ENCODE measurements at places on chromosomes 3 and 15. TPM values are rescaled to one million over a fixed set of nuclear protein-coding genes. Genes with fewer than 3 reads are reported as not detected.

- no peak for DNase-seq
Measured at GRCh38 chr3:95037927-95038326, 975.1 kb downstream of the NSUN3 start.

- DNase-seq, result no peak
Measured at GRCh38 chr3:48621461-48621869, at the start of gene TMEM89. Gene TMEM89, minus strand, starts transcription at chr3:48621769. Its CDS starts 13 bp downstream, at chr3:48621756.

- no peak for DNase-seq
Measured at GRCh38 chr3:71309342-71309741, 274.2 kb downstream of the FOXP1 start.

DNA sequence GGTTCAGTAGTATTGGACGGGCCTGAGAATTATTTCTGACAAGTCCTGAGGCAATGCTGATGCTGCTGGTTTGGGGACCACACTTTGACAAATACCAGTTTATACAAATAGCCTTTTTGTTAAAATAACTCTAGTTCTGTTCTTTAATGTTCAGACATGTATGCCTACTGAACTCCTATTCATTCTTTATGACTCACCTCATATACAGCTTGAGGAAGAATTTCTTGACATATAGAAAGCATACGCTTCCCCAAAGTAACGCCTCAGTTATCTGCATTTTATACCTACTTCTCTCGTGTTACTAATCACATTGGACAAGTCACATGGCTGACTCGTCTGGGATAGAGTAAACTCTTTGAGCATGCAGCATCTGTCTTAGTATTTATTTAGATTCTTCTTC lies 145.4 kb upstream of the GOLIM4 start:
- DNase-seq, result no peak

DNA sequence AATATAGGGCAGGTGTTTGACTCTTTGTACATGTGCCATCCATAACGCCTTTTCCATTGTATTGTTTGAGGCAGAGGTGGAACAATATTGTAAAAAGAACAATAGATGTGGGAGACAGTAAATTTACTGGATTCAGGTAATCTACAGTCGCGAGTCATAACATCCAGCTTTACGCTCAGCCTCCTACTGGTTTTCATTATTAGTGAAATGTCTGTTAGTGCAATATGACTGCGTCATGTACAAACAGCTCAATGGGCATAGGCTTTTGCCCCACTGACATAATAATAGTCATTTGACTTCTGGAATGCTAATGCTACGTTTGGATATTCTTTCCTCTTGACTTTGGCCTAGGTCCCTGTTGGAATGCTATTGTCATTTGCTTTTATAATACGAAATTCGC lies 9.5 kb downstream of the CACNA2D3 start:
- DNase-seq, result no peak

The MESP1 gene
- total RNA-seq, result 2.7 TPM

Measured in vagina (tissue), 2 donors.